ENCODE measurements at places on chromosomes 6 and 20.

- DNase-seq: no peak
Observed at GRCh38 chr6:23319582-23319981, 750.2 kb downstream of the HDGFL1 start.

- no peak for DNase-seq
Observed at GRCh38 chr6:83920017-83920416, 60.5 kb downstream of the CYB5R4 start.

- DNase-seq: no peak
Observed at GRCh38 chr20:5781798-5782750, 31.9 kb downstream of the SHLD1 start.

DNA sequence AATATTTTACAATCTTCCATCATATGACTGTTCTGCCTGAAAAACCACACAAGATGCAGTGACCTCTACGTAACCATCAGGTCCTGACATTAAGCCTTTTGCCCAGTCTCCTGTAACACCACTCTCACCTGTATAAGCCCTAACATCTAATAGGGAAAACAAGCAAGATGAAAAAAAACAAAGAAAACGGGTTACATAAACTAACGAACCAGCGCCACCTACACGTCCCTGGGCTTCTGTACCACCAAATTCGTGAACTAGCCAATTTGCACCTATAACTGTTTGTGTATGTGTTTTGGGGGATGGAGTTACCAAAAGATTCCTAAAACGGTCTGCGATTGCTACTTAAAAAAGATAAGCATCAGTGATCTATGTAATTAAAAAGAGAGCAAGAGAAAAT lies 70.2 kb downstream of the BLOC1S5 start:
- no peak for DNase-seq

GRCh38 chr6:79463621-79464050 lies 73.6 kb downstream of the LCA5 start:
- no peak for DNase-seq

DNA sequence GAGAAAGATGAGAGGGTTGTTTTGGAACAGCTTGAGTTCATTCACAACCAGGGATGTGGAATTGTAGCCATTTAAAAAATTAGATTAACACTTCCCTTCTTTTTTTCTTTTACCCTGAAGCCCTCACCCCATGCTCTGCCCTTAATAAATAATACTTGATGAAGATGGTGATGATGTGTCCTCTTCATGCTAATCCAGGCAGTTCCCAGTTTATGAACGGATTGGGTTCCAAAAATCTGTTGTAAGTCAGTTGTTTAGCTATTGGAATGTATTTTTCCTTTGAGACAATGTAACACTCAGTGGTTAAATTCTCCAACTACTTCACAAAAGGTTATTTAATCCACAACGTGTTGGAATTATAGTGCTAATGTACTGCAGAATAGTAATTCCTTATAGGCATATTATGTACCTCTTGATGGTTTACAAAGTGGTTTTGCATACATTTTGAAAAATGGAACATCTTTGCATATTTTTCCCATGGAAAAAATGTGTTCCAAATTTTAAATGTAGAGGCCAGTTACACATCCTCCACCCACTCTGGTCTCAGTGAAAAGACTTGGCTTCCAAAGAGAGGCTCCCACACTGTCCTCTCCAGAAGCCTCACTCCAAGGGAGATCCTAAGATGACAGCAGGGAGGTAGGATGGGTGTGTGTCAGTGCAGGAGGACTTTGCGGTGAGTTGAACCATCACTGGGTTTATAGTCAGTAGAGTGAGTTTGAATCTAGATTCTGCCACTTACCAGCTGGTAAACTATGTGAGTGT lies 45.8 kb upstream of the CEP162 start:
- DNase-seq: no peak

DNA sequence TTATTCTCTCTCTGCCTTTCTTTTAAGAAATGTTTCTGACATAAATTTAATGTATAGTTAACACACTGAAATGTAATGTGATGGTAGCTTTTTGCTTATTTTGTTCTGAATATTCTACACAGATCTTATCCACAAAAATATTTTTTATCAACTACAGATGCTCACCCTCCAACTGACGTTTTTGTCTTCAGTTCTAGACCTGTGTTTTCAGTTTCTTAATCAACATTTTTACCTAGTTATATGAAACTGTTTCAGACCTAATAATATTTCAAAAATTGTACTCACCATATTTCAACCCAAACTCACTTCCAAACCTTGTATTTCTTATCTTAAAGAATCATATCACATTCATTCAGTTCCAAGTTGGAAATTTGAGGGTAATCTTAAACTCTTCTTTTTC lies 452.8 kb downstream of the RFPL4B start:
- no peak for DNase-seq

DNA sequence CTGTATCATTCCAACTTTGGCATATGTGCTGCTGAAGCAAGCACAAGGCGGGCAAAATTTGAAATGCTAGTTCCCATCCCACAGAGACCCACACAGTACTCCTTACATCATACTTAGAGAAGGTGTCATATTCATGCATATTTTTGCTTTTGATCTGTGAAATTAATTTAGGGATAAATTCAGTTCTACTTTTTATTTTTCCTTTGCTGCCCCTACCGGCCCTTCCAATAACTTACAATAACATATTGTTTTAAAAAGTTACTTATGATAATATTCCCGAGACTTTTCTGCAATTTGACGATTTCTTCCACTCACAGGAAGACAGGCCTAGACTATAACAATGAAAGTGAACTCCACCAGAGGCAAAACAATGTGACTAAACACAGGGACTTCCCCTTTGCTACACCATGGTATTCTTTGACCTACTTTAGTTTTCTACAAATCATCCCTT lies 35.0 kb downstream of the SESN1 start:
- DNase-seq: no peak

- no peak for DNase-seq
Observed at GRCh38 chr20:33709398-33709797, 10.7 kb downstream of the PXMP4 start.

- DNase-seq: no peak
Observed at GRCh38 chr6:54681987-54682386, 164.6 kb upstream of the FAM83B start.

DNA sequence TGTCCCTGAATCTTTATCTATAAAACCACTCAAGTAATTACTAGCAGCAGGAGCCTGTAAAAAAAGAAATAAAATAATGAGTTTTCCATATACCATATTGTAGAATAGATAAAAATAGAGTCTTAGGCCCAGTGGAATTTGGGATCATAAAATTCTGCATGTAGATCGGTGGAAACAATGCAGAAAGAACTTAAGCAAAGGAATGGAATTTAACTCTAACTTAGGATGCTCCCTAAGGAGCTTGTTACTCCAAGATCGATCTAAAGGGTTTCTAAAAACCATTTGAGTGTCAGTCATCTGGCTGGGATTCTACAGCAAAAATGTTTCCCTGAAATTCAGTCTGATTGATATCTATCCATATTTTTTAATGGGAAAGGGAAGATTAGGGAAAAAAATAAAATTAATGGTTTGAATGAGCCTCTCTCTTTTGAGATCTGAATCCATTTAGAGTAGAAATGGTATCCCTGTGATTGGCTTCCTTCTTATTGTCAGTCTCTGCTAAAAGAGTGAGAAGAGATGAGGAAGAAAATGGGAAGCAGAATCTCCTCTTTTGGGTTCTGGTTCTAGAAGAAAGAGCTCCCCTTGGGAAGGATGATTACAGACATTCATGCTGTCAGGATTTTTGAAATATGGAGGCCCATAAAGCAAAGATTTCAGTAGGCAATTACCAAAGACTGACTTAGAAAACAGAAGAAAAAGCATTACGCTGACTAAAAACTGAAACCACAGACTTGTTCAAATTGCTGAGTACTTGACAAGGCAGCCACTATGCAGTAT lies 564.3 kb upstream of the MARCKS start:
- DNase-seq: no peak

DNA sequence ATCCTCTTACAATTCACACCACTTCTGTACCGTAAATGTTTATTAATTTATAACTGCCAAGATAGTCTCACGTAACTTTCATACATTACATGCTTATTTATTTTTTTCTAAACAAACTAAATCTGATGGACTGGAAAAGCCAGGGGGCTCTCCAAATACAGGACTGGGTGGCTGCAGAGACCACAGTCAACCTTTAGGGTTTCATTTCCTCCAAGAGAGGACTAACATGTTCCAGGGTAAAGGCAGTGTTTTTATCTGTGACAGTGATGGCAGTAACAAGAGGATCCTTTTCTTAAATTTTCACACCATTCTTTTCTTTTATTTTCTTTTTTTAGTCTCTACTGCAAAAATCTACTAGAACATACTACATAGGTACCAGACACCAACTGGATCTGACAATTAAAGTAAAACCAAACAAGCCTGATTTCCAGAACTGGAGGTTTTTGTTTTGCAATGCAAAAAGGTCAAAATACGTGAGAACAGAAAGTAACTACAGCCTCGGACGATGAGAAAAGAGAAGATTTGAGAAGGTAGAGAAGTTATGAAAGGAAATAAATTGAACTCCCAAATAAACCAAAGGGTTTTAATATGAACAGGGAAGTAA lies 1.2 kb downstream of the LMBRD1 start:
- DNase-seq: no peak

DNA sequence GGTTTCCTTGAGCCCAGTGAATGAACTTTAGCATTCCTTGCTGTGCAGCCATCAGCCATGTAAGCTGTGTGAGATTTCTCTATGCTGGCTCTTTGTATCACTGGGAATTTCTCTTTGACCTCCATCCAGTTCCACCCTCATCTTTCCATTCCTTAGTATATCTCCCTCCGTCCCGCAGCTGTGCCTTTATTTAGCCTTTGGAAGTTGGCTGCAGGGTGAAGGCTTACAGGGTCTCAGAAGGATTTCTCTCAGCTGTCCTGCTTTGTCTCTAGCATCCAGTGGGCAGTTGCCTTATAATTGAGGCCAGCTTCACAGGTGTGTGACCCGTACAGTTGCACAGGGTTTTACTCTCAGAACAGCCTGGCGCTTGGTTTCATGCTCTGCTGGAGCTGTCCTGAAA lies 144.3 kb downstream of the PXDC1 start:
- no peak for DNase-seq

- DNase-seq: no peak
Observed at GRCh38 chr6:99618649-99619408, 12.2 kb downstream of the PRDM13 start.

GRCh38 chr20:37904008-37904642 lies 1.2 kb downstream of the VSTM2L start:
- DNase-seq: no peak

DNA sequence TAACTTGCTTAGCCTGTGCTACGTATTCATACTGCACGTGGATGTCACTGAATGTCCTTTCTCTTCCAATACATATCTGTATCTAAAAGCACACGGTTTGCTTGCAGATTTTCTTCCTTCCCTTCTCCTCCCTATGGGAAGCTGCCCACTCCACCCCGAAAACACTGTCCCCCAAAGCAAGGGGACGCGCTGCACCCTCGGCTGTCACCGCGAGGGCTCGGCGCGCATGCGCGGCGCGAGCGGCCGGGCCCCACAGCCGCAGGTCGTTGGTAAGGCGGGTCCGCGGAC lies 659 bp downstream of the TMX4 start:
- DNase-seq: no peak

DNA sequence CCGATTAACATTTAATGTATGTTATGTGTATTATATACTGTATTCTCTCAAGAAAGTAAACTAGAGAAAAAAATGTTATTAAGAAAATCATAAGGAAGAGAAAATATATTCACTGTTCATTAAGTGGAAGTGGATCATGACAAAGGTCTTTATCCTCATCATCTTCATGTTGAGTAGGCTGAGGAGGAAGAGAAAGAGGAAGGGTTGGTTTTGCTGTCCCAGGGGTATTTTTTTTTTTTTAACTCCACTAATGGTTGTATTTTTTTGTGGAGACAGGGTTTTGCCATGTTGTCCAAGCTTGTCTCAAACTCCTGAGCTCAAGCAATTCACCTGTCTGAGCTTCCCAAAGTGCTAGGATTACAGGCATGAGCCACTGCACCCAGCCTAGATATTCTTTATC lies 11.0 kb downstream of the ECT2L start:
- DNase-seq: no peak

- no peak for DNase-seq
Observed at GRCh38 chr20:55052459-55052858, 577.1 kb downstream of the DOK5 start.

DNA sequence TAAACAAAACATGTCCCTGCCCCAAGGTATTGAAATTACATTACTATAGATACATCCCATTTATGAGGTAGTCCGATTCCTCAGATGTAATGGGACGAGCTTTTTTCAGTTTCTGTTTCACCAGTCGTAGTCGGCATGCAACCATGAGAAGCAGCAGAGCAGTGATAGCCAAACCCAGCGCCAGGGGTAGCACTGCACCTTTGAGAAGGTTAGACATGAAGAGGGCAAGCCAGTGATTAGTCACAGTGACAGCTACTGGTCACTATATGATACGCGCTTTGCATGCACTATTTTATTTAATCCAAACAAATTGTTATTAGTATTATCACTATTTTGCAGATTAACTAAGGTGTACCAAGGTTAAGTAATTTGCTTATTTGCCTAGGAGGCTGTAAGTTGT lies 43.7 kb downstream of the LRP11 start:
- DNase-seq: no peak

DNA sequence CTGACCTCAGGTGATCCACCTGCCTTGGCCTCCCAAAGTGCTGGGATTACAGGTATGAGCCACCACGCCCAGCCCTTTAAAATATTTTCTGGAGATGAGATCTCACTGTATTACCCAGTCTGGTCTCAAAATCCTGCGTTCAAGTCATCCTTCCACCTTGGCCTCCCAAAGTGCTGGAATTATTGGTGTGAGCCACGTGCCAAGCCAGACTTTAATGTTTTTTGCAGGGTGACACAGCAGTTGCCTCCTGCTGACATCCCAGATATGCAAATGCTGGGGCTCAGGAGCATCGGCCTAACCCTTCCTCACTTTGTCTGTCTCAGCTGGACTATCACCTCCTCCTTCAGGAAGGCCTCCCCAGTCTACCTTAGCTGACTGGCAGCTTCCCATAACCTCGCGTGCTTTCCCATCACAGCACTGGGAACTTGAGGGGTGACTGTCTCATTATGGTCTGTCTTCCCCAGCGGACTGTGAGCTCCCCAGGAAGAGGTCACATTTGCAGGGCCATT lies 14.3 kb upstream of the ID1 start:
- DNase-seq: no peak

GRCh38 chr6:3625149-3625979 lies 126.1 kb downstream of the PXDC1 start:
- DNase-seq: no peak

- no peak for DNase-seq
Observed at GRCh38 chr20:33554914-33555420, 65.1 kb downstream of the CBFA2T2 start.

Data from substantia nigra (tissue), 51 donors.